IPS-NIHi11 (cell line): ENCODE measurements at places on chromosomes 13 and 19.

DNA sequence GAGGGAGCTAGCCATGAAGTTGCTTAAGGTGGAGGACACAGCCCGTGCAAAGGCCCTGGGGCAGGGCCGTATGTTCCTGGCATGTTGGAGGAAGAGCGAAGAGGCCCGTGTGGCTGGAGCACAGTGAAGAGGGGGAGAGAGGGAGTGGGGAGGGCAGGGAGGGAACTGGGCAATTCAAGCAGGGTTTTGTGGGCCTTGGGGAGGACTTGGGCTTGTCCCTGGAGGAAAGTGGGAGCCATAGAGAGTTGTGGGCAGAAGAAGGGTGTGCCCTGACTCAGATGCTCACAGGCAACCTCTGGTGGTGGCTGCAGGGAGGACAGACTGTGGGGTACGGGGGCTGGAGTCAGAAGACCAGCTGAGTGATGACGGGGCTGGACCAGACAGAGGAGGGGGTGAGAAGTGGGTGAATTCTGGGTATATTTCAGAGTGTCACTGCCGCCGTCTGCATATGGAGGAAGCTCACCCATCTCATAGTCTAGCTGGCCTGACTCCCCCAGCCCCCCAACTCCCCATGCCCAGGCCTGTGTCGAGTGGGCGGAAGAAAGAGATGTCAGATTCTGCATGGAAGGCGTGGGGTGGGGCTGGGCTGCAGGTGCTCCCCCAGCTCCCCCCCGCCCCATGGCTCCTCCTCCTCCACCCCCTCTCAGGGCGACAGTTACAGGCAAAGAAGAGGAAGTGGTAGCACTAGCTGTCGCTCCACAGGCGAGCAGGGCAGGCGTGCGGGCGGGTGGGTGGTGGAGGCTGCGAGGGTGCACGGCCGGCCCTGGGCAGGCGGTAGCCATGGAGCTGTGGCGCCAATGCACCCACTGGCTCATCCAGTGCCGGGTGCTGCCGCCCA is at the start of gene VAV1:
VAV1 (plus strand) TSS at position 681 of the 838 bp plus-strand sequence; CDS start at position 781, 100 bp downstream.
- peak; percentile 23 for DNase-seq

- no peak for DNase-seq
Measured at GRCh38 chr13:109750221-109750775, 36.1 kb downstream of the IRS2 start.

DNA sequence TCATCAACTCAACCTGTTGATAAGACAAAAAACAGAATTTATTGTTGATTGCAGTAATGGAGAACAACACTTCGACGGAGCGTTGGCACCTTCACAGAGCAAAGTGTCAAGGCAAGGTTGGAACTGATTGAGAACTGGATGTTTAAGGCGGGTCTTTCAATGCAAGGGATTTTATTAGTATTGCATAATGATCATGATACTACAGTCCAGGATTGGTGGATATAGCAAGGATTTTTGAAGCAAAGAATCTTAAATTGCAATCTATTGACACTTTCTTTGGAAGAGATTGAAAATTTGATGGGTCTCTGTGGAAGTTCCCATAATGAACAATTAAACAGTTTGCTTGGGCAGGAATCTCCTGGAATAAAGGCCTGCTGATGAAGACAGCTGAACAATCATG is 632 bp upstream of the ZNF235 start:
- DNase-seq = no peak

GRCh38 chr13:25379011-25379410 is 7.2 kb downstream of the ATP8A2 start:
- no peak for DNase-seq

DNA sequence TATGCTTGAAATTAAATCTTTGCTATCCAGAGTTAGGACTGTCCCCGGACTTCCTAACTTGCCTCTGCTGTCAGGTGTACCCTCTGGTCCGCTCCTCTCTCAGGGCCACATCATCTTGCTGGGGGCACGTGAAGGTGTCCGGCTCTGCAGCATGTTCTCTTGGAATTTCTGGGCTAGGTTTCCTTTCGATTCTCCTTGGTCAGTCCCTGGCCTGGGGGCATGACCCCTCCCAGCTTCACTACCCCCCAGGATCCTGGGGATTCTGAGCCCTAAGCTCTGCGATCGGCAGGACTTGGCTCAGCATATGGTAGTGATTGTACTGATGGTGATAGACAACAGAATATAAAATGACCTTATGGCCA is 5.1 kb upstream of the GPI start:
- DNase-seq = no peak

DNA sequence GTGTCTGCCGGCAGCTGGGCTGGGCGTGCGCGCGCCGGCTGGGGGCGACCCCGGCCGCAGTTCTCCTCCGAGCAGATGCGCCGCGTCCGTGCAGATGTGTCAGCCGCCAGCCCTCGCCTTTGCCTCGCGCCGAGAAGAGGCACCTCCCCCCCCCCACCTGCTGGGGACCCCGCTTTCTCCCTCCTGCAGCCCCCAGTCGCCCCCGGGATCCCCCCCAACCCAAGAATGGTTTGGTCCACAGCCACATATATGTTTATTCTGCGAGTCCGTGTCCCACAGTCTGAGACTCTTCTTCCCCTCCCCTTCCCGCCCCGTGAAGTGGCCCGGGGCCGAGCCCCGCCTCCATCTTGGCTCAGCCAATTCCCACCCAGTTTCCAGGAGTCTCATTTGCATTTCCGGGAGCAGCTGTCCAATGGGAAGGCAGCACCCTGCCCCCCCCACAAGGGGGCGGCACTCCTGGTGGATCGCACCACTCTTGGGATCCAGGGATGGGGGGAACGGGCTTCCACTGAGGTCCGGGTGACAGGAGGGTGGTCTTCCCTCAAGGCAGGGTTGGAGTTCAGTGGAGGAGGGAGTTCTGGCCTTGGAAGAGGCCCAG is 8.6 kb downstream of the ISOC2 start:
- DNase-seq = peak; percentile 92

DNA sequence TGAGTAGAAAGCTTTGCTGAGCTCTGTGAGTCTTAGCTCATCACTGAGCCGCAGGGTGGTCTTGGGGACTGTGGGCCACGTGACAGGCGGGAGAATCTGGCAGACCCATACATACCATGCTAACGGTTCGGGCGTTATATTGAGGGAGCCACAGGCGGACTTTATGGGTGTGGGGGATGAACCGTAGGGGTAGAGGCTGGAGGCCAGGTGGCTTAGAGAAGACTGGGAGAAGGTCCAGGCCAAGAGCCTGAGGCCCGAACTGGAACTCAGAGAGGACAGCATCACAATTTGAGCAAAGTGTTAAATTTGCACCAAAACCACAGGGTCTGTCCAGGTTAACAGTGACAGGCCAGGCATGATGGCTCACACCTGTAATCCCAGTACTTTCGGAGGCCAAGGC is 15.3 kb upstream of the ATF5 start:
- DNase-seq = no peak

GRCh38 chr13:20363603-20364002 is 131.5 kb upstream of the GJB6 start:
- no peak for DNase-seq

DNA sequence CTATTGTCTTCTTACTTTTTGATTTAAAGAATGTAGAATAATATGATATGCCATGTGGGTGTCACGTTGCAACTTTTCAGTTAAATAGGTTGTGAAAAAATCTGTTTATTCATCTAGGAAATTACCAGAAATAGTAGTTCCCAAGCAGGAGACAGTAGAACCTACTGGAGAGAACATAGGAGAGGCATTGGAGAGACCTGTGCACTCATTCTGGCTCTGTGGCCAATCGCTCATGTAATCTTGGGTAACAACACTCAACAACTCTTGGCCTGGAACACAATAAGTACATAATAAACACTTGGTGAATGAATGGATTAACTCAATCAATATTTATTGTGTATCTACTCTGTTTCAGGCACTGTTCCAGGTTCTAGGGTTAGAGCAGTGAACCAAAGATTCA is 35.3 kb downstream of the EDNRB start:
- no peak for DNase-seq

DNA sequence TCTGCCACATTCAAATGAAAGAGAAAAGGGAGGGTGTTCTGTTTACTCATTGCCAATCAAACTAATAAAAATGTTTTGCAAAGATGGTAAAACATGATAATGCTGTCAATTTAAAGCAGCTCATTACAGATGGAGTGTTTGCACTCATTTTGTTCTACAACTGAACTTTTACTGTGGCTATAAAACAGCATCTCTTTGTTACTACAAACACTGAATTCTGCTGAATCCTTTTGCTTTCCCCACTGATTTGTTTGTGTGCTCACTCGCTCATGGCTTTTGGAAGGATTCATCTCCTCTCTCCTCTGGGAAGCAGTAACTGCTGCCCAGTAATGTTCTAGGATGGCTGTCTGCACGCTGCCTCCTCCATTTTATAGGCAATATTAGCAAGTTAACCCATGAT is 434.5 kb downstream of the PCDH9 start:
- DNase-seq = no peak

GRCh38 chr13:109725995-109726637 is 60.3 kb downstream of the IRS2 start:
- peak; percentile 51 for DNase-seq

DNA sequence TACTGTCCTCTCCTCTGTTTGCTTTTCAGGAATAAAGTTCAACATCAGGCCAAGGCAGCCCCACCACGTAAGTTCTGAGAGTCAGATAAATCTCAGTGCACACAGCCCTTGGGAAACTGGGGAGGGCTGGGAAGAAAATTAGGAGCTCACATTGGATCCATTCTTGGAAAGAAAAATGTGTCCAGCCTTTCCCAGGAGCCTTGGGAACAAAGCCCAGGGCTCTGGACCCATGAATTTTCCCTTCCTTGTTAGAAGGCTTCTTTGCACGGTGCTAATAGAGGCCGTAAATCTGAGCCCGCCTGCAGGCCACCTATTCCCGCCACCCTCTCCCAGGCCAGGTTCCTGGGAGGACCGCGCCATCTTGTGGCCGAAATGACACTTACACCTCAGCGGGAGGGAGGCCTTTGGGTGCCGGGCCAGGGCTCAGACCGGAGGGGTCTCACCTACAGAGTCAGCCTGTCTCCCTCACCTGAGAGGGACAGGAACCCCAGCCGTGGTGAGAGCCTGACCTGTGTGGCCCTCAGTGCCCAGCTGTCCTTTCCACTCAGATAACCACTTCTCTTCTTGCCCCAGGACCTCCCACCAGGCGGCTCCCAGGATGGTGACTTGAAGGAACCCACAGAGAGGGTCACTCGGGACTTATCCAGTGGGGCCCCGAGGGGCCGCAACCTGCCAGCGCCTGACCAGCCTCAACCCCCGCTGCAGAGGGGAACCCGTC is 25.1 kb upstream of the KCTD15 start:
- peak; percentile 85 for DNase-seq

GRCh38 chr13:48593536-48593935 is 60.2 kb upstream of the CYSLTR2 start:
- no peak for DNase-seq

DNA sequence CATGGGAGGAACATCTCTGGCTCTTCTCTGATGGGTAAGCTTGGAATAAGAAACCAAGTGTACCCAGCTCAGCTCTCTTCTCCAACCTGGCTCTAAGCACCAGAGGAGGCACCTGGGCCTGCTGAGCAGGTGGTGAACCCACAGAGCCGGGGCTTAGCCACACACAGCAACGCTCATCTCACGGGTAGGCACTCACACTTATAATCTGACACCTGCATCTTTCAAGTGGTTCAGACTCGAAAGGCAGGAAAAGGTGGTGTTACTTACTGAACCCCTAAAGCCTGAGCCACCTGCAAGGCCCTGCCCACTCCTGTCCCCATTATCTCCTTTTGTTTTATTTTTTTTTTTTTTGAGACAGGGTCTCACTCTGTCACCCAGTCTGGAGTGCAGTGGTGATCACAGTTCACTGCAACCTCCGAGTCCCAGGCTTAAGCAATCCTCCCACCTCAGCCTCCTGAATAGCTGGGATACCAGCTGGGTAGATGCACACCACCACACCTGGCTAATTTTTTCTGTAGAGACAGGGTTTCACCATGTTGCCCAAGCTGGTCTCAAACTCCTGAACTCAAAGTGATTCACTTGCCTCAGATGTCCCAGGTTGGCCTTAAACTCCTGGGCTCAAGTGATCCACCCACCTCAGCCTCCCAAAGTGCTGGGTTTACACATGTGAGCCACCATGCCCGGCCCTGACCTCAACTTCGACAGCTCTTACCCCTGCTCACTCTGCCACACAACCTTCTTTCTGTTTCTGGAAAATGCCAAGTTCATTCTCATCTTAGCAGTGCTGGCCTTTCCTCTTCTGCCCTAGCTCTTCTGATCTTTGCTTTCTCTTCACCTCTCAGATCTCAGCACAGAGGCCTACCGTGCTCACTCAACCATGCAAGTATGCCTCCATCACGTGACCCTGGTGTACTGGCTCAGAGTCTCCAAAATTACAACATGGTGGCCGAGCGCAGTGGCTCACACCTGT is 9.7 kb downstream of the FBXL12 start:
- DNase-seq = no peak

DNA sequence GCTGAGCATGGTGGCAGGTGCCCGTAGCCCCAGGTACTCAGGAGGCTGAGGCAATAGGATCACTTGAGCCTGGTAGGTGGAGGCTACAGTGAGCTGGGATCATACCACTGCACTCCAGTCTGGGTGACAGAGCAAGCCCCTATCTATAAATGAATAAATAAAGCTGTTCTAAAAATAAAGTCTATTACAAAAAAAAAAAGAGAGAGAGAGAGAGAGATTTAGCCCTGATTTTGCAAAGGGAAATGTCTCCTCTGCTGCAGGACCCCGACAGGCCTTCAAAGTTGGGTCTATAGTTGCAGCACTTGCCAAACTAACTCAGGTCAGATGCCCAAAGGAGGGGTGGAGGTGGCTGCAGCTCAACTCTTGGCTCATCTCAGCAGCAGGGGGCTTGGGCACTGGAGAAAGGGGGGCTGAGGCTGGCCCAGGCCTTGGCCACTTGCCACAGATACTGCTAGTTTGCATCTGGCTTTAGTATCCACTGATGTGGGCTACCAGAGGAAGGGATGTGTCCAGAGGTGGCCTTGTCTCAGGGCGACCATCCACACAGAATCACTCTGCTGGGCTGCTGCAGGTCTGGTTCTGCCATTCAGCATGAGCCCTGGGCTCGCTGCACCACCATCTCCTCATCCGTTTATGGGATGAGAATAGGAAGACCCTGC is 30.8 kb upstream of the AKT2 start:
- no peak for DNase-seq

DNA sequence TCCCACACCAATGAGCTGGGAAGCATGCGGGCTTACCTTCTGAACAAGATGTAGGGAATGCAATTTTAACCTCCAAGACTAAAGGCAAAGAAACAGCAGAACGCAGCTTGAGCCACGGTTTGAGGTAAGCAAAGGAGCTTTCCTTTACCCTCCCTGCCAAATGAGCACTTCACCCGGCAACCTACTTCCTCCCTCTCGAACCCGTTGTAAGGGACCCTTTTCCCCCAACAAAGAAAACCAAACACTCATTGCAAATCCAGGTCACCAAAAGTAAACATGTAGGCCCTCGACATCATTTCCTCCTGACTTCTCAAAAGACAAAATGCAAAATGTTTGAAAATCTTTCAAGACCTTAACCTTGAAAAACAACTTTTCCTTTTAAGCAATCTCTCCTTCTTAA is 65.3 kb downstream of the ABCC4 start:
- DNase-seq = no peak

- no peak for DNase-seq
Measured at GRCh38 chr13:20513466-20513995, 12.1 kb downstream of the CRYL1 start.

DNA sequence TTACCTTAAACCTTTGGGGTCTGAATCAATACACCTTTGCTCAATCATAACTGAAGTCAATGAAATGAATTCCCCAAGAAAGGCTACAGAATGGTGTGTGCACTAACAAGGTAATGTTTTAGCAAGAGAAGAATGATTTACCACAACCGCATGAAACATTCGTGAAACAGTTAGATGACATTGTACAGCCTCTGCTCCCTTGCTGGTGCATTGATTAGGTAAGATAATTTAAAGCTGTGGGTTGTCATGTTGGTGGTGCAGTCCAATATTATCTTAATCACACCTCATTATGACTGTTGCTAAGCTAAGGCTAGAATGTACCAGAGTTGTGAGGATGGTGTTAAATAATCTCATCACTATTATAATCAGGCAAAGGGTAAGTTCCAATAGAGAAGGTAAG is 1673.2 kb upstream of the PRR20A start:
- DNase-seq = no peak
